ENCODE measurements at places on chromosomes 16 and 17.

DNA sequence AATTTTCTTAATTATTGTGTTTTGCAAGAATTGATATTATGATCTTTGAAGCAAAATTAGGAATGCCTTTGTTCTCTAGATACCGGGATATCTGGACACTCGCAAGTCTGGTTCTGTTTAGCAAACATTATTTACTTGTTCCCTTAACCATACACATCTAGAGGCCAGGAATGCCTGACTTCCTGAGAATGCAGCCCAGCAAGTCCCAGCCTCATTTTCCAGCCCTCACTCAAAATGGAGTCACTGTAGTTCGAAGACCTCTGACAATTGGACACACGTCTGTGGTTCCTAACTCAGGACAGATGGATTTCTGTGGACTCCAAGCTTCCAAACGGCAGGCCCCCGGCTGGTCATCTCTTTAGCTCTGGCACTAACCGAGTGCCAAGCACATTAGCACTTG, 355.4 kb upstream of the RBFOX1 start:
- DNase-seq, result no peak

DNA sequence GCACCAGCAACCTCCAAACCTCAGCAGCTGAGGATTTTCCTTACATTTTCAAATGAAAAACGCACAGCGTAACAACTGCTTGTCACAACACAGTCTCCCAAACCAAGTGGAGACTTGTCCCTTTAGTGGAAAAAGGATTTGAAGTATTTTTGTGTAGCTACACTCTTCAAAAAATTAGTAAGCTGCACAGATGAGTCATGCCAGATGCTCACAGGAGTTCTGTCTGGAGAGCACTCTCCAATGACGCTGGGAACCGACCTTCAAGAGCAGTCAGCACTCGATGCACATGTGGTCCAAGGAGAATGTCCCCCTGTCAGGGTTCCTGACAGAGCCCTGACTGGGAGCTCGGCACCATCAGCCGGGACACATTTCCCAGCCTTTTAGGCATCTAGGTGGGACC, 39.8 kb downstream of the MAP1LC3B start:
- DNase-seq, result no peak

GRCh38 chr17:4719146-4719545, 8.7 kb downstream of the ARRB2 start:
- no peak for DNase-seq

GRCh38 chr16:65334081-65334480, 212.2 kb upstream of the CDH11 start:
- DNase-seq, result no peak

DNA sequence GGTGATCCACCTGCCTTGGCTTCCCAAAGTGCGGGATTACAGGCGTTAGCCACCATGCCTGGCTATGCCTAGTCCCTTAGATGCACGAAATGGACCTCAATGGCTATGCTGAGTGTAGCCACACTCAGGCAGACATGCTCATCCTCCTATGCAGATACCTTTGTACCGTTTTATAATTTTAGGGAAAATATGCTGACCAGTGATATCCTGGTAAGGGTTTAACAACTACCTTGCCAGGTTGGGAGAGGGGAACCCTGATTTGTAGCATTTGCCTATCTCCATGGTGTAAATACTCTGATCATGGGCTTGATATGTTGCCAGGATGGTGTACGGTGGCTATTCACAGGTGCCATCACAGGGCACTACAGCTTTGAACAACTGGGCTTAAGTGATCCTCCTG, 6.9 kb upstream of the SNF8 start:
- no peak for DNase-seq

DNA sequence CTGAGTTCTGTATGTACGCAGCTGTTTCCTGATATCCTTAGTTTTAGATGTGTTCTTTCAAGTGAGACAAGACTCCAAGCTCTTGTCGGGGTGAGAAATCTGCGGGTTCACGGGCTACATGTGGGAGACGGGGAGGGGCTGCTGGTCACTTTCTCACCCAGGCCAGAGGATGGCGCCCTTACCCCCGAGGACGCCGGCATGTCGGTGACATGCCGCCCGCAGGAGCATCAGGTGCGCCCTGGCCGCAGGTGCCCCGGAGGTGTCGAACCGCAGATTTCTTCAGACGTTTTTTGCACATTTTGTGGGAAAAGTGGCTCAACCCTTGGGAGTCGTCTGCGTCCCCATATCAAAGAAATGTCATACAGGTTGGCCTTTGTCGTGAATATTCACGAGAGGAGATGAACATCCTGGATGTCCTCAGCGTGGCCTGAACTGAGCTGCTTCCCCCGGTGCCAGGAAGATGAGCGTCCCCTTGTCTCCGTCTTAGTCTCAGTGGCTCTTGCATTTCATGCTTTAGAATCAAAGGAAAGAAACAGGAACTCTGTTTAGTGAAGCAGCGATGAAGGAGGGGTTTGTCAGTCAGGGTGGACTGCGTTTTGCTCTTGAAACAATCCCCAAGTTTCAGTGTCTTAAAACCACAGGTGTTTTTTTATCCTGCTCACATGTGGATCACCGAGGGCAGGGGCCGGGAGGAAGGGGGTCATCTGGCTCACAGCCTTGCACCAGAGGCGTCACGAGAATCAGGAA, 75.4 kb upstream of the ZNF750 start:
- no peak for DNase-seq

DNA sequence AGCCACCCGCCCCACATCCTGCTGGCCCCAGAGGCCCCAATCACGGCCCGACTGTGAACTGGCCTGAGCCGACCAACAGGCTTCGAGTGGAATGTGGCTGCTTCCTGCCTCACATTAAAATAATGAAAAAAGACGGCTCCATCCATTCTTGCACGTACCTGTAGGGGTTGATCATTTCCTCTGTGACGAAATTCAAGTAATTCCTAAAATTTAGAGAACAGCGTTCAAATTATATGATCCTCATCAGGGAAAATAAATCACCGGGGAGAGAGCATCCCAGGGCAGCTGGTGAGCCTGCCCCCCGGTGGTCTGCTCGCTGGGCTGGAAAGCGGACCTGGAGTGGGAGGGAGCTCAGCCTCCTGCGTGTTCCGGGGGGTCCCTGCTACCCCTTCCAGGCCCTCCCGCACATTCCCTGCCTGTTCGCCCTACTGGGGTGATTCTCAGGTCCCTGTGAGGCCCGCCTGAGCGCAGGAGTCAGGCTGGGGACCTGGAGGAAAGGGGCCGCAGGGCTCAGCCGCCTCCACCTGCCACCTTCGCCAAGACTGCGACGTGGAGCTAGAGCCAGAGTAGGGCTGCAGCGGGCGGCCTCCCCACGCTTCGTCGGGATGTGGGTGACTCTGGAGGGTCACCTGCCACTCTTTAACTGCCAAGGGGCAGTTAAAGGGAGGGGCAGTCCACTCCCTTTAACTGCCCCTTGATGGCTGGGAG, 28.9 kb downstream of the SLC7A5 start:
- DNase-seq, result no peak

GRCh38 chr16:50841081-50841886, 99.4 kb downstream of the CYLD start:
- DNase-seq, result no peak

- DNase-seq, result no peak
Observed at GRCh38 chr17:4556996-4557395, 1.8 kb upstream of the MYBBP1A start.

DNA sequence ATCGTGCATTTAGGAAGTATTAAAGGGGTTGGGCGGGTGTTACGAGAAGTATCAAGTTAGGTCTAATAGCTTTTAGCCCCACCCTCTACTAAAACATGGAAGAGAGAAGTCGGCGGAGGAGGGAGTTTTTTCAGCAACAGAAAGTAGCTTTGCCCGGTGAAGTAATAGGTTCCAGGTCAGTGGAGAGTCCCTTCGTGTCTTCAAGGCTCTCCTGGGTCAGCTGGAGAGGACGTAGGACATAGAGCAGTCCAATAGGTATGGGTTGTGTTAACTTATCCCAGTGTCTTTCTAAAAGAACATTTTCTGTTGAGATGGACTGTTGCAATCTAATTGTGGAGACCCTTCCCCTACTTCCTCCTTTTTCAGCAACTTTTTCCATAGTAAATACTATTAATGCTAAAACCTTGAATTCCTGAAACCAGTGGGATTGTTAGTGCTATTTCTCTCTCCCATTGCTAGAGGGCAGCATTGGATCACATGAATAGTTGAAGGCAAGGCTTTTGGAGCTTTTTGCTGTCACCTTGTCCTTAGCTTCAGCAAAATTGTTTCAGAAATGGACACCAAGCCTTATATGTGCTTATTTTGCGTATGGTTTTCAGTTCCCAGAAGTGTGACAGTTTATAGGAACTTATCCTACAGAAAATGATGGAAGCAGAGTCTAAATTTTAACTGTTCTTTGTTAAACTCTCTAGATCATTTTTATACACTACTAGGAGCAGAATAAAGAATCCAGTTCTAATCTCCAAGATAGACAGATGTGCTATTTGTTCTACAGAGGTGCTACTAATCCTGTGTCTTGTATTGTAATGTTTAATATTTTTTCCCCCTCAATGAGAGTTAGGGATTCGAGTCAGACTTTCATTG, 38.4 kb downstream of the UTP18 start:
- DNase-seq, result no peak

- DNase-seq, result no peak
Observed at GRCh38 chr17:9895923-9896322, 9.1 kb downstream of the RCVRN start.

DNA sequence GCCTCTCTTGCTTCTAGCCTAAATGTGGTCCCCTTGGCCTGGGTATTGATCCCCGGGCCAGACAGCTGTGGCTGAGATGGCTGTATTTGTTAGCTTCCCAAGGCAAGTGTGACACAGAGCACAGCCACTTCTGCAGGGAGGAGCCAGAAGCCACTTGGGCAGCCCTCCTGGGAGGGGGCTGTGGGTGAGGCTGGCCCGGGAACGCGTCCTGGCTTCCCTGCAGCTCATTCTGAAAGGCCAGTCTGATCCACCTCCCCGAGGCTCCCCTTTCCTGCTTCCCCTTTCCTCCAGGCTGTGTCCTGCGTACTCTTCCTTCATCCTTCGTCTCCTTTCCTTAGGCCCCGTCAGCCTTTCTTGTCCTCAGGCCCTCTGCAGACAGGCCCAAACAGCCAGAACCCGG, 8.0 kb downstream of the SERPINF2 start:
- no peak for DNase-seq

DNA sequence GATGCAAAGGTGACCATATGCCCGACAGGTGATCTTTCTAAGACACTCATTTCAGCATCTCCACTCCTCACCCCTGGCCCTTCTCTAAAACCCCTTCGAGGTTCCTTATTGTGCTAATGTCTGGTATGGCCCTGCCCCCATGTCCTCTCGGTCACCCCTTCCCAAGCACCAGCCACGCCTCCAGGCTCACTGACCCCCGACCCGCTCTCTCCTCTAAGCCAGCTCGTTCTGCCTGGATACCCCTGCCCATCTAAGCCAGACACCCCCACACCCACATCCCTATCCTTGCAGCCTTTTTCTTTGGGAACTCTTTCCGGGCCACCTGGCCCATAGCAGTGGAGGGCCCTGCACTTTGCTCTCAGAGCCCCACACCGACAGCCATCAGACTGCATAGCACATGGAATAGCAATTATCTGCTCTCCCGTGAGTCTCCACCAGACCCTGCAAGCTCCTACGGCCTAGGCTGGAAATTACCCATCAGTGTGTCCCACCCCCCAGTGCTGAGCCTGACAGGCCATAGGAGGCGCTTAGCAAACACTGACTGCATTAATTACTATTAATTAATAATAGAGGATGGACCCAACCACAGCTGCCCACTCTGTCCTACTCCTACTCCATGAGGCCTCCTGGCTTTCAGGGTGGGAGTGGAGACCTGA, 176.7 kb downstream of the TMEM132E start:
- no peak for DNase-seq

DNA sequence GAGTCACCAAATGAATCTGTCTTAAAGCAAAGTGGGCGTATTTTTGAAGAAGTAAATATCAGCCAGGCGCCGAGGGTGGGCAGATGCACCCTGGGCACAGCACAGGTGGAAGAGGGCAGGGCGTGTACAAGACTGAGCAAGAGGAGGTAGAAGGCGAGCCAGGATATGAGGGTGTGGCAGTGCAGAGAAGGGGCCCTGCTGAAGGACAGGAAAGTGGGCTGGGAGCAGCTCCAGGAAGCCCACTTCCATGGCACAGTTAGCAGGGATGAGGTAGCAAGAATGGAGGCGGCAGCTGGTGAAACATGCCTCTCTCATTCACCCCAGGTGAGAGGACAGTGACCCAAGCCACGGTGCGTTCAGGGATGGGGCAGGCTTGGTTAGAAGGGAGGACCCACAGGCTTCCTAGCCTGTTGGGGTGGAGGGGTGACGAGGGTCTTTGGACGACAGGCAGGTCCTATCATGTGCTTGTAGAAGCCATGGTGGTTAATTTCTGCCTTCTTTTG, 149.3 kb downstream of the CLEC16A start:
- no peak for DNase-seq

DNA sequence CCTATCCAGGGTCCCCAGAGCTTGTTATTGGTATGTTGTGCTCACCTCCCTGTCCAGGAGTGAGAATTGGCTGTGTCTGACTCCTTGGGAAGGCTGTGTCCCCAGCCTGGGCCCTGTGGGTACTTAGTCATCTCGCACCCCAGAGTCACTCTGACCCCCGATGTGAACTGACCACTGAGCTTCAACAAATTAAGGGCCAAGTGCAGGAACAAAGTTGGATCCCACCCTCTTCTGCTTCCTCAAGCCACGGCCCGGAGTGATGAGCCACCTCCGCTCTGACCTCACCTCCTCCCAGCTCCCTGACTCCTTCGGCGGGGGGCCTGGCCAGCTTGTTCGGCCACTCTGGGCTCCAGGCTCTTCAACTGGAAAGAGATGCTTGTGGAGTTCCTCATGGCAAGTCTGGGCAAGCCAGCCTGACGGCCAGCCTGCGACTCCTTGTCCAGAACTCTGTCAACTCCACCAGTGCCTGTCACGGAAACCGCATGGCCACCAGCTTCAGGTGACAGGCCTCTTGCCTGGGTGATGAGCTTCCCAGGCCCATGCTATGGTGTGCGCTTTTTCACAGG, 22.3 kb upstream of the MPRIP start:
- no peak for DNase-seq
